ENCODE measurements at places on chromosomes 12 and 14.
A peak's percentile ranks its signal among the peaks of the same experiment; 100 is the strongest.

- no peak for DNase-seq
These were observed 145.2 kb upstream of the BTG1 start for GRCh38 chr12:92290886-92291285.

DNA sequence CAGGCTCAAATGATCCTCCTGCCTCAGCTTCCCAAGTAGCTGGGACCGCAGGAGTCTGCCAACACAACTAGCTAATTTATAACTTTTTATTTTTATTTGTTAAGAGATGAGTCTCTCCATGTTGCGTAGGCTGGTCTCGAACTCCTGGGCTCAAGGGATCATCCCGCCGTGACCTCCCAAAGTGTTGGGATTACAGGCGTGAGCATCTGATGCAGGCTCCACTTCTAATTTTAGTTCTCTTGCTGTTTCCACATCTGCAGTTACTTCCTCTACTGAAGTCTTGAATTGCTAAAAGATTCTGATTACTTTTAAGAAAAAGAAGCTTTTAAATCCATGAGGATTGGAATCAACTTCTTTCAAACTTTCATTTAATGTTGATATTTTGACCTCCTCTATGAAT lies 13.4 kb upstream of the SNX6 start:
- DNase-seq, result no peak

- DNase-seq, result no peak
These were observed 34.0 kb upstream of the OVCH1 start for GRCh38 chr12:29531471-29531870.

GRCh38 chr14:35336494-35337268 lies 44.5 kb downstream of the PSMA6 start:
- DNase-seq, result no peak

DNA sequence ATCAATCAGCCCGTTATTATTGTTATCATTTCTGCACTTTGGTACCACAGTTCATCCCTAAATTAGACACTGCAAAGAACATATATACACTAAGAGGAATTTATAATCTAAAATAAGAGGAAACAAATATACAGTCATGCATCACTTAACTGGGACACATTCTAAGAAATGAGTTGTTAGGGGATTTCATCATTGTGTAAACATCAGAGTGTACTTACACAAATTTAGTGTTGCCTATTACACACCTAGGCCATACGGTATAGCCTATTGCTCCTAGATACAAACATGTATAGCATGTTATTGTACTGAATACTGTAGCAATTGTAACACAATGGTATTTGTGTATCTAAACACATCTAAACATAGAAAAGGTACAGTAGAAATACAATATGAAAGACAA lies 190.5 kb downstream of the BMP4 start:
- DNase-seq, result no peak

DNA sequence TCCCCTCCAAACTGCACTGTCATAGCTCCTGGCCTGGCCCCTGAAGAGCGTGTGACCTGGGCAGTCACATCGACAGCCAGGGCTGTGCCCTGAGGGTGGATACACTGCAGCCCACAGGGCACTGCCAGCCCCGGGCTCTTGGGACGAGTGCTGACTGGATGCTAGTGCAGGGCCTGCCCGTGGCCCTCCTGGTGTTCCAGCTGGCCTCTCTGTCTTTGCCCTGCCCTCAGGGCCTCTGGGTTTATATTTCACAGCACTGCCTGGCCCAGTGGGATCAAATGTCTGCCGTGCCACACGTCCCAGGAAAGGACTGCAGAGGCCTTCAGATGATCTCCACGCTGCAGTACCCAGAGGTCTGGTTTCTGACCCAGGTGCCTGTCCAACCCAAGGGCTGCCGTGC lies 10.1 kb upstream of the CCDC197 start:
- DNase-seq, result no peak

DNA sequence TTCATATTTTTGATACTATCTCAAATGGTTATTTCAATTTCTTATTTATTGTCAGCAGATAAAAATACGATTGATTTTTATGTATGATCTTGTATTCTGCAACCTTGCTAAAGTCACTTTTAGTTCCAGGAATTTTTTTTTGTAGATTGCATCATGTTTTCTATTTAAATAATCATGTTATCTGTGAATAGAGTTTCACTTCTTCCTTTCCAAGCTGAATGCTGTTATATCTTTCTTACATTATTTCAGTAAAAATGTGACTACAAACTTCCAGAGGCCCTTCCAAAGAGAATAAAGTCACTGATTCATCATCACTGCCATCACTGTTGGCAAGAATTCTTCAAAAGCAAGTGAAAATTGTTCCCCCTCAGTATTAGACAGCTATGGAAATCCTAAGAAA lies 104.7 kb upstream of the RAP1B start:
- DNase-seq, result no peak

- DNase-seq, result peak; percentile 34
These were observed 99.2 kb downstream of the SCARB1 start for GRCh38 chr12:124764451-124764850.

All from CD4-positive, alpha-beta T cell treated with Interleukin-12 subunit alpha and Interleukin-12 subunit beta, for 1 hour (primary cell).